ENCODE measurements at places on chromosomes 13 and 19.
A peak's percentile ranks its signal among the peaks of the same experiment; 100 is the strongest.

DNA sequence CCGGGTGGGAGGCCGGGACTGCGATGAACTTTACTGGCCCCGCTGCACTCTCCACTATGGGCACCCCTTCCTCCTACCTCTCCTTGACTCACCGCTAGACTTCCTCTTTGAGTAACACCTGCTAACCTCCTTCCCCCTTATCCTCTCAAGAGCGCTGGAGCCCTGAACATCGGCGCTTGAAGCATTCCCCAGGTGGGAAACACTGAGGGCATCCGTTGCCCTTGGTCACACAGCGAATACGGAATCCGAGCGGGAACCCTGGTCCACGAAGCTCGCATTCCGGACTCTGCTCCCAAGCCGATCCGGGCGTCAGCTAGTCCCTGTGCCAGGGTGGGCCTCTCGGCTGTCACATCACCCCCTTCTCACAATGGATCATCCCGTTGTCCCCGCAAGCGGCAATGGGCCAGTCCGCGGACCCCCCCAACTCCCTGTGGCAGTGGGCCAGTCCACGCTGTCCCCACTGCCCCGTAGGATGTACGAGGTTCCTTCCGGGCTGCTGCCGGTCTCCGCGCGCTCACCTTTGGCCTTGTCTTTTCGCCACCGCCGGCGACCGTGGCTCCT, 4.2 kb downstream of the LIPE start:
- DNase-seq, result peak; percentile 33

DNA sequence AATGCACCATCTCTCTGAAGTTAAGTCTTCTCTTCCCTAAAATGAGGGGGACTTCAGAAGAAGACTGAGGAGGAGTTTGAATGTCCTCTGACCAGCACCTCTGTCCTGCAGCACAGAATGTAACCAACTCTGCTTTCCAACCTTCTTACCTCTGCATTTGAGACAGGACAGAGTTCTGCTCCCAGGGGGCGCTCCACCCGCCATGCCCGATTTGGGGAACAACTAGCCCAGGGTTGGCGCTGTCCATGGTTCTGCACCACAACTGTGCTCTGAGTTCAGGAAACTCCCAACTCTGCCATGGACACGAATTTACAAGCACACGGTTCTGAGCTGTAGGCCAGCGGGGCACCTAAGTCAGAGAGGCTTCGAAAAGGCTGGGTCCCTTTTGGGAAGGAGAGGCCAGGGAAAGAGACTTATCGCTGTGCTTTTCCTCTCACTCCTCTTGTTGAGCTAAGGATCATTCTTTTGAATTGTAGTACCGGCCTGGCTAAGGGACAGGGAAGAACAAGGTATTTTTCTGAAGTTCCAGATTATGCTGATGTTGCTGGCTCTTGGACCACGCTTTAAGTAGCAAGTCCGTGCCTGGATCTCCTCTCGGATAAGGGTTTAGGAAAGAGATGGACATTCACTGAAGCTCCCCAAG, 22.2 kb downstream of the SIGLEC5 start:
- no peak for DNase-seq

DNA sequence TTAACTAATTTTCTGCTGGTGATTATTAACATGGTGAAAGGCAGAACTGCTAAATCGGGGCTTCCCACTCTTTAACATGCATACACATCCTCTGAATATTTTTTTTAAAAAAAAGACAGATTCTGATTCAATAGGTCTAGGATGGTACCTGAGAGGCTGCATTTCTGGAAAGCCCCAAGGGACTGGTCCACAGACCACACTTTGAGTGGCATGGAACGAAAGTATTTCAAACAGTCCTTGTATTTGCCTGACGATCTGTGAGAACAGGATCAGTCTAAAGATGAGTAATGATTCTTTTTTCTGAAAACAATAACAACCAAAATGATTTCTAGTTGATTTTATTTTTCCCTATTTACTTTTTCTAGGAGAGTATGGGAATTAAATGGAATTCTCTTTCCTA, 16.7 kb upstream of the SPART start:
- DNase-seq, result no peak

DNA sequence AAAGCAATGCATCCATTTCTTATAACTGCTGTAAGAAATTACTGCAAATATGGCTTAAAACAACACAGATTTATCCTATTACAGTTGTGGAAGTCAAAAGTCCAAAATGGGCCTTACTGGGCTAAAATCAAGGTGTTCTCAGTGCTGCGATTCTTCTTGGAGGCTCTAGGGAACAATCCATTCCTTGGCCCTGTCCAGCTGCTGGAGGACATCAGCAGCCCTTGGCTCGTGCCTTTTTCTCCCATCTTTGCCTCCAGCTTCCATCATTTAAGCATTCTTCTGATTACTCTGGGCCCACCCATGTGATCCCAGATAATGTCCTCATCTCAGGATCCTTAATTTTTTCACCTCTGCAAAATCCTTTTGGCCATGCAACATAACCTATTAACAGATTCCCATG, 607.1 kb downstream of the DCT start:
- DNase-seq, result no peak

- DNase-seq, result no peak
Measured at GRCh38 chr19:5690955-5691821, 1.1 kb downstream of the RPL36 start.

DNA sequence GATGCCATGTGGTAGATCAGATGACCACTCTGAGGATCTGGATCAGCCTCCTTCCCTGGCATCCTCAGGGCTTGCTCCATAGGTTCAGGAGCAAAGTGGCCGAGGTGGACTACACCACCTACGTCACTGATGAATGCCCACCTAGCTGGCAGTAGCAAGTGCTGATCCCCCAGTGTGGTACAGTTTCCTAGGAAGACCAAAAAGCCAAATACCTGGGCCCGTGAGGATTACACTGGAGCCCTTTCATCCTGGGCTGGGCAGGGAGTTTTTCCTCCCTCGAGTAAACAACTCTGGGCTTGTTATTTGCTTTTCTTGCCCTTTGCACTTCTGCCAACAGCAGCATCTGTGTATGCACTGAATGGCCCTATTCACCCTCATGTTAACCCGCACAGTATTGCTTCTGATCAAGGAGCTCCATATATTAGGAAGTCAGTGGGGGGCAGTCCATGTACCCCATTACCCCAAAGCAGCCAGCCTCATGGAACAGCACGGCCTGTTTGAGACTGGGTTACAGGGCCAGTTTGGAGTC, 3.3 kb upstream of the MYADM start:
- DNase-seq, result no peak

- DNase-seq, result no peak
Measured at GRCh38 chr13:113618455-113618854, 33.9 kb downstream of the TFDP1 start.

- no peak for DNase-seq
Measured at GRCh38 chr19:33627526-33627925, 5.8 kb downstream of the CHST8 start.

GRCh38 chr13:73065036-73065435, 6.2 kb downstream of the KLF5 start:
- no peak for DNase-seq

Data from GM18507 (cell line).